Activated T-cell treated with anti-CD3 and anti-CD28 coated beads, Interleukin-2, amount 50 U/mL, for 72 hours (primary cell): ENCODE measurements at places on chromosomes 6 and 20.

DNA sequence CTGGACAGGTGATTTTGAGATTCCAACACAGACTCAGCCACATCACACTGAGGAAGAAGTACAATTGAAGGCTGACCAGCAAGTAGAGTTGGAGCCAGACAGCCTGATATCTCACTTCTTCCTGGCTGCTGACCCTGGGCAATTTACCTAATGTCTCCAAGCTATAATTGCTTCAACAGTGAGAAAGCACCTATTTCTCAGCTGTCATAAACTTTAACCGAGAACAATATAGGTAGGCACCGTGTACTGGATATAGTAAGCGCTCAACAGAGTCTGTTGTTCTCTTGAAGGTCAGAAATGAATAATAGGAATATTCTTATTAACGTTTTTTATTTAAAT lies 28.3 kb downstream of the STX7 start:
- DNase-seq = no peak

- no peak for DNase-seq
Observed at GRCh38 chr20:40470445-40471260, 218.4 kb downstream of the MAFB start.

DNA sequence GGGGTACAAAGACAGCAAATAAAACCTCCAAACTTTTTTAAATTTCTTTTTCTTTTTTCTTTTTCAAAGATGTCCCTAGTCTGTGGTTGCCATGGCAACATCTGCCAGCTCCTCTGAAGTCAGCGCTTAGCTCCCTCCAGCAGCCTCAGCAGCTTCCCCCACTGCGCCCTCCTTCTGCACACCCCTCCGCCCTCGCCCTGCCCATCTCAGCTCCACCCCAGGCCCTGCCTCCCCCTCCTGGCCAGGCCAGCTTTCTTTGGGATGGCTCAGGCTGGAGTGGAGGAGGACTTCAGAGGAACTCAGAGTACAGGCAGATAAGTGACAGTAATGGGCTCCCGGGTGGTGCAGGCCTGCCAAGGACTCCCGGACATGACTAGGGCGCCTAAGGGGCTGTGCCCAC lies 104.6 kb downstream of the LRFN2 start:
- DNase-seq = no peak

DNA sequence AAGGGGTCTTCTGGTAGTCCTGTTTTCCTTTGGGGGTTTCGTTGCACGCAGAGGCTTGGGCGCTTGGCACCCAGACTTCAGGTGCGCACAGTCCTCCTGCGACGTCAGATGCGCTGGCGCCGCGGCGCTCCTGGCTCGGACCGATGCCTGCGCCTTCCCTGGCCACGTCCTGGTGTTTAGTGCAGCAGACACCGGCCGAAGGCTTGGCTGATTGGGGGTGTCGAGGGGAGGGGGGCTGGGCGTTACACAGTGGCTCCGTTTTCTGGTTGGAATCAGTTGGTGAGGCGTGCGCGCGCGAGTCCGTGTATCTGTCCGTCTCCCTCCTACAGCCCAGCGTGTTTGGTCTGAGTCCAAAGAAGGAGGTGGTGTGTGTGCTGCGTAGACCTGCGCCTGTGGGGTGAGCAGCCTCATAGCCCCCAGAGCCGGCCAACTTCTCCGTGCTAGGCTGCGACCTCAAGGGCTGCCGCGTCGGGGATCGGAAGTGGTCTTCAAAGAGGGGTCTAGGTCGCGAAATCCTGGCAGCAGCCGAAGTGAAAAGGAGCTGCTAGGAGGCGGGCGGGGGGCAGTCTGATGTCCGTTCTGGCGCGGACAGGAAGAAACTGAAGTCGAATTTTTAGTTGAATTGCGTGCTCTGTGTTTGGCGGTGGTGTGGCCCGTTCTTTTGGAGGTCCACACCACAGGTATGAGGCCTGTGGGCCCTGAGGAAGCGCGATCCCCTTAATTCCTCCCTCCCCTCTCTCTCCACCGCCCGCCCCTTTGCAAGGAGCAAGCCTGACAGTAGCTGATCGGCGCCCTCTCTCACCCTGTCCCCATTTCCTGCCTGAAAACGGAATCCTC lies 1.5 kb downstream of the SYNDIG1 start:
- no peak for DNase-seq

- no peak for DNase-seq
Observed at GRCh38 chr6:158402184-158402583, 89.9 kb downstream of the TULP4 start.

- DNase-seq = no peak
Observed at GRCh38 chr20:20317195-20317594, 50.7 kb upstream of the INSM1 start.

GRCh38 chr20:9025011-9025410 lies 43.9 kb upstream of the PLCB4 start:
- no peak for DNase-seq

DNA sequence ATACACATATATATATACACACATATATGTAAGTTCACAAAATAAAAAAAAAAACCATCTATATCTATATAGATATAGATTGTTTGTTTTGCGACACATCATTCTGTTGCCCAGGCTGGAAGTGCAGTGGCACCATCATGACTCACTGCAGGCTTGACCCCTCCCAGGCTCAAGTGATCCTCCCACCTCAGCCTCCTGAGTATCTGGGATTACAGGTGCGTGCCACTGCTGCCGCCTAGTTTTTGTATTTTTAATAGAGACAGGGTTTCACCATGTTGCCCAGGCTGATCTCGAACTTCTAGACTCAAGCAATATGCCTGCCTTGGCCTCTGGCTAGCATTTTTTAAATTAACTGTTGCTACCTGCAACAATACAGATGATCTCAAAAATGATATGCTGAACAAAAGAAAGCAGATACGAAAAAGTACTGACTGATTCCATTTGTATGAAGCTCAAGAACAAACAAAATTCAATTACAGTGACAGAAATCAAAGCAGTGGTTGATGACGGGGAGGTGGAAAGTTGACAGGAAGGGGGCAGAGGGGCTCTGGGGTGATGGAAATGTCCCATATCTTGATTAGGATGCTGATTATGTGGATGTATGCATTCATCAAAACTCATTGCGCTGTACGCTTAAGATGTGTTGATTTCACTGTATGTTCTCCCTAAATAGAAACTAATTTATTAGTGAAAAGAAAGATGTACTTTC lies 49.6 kb downstream of the ATXN1 start:
- DNase-seq = no peak

- no peak for DNase-seq
Observed at GRCh38 chr6:158086054-158086503, 82.0 kb downstream of the SERAC1 start.
